Stimulated activated CD4-positive, alpha-beta T cell treated with anti-CD3 and anti-CD28 coated beads, Interleukin-1b, Interleukin-23, amount 100 ng/mL, for 1 hour (primary cell): ENCODE measurements at places on chromosomes 5 and 9.

DNA sequence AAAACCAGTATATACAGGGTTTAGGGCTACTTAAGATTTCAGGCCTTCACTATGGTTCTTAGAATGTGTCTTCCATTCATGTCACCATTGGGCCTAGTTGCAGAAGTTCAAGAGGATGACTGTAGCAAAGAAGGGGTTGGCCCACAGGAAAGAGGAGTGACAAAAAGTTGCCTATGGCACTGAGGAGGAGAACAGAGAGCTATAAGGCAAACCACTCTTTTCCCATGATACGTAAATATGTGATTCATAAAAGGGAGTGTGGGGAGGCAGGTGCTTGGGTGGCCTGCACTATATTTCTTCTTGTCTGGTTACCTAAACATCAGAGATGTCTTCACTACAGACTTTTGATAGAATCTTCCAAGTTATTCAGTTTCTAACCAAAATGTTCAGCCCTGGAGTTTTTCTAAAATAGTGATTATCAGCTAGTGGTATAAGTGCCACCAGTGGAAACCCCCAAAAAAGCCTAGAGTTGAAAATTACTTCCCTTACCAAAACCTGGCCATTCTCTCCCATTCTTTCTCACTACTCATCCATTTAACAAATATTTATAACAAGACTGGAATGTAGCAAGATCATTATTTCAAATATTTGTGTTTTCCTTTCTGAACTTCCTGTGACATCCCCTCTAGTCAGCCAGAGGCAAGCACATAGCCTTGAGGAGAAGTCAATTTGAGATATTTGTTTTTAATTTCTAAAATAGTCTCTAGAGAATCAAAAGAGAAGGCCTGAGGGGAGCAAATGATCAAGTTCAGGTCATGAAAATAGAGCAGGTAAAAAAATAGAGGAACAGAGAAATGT, 367.4 kb downstream of the EFNA5 start:
- no peak for DNase-seq

GRCh38 chr9:131608493-131609037, 63.2 kb downstream of the PRRT1B start:
- no peak for DNase-seq

- no peak for DNase-seq
These were observed 10.8 kb downstream of the TSPAN17 start for GRCh38 chr5:176658007-176658599.

DNA sequence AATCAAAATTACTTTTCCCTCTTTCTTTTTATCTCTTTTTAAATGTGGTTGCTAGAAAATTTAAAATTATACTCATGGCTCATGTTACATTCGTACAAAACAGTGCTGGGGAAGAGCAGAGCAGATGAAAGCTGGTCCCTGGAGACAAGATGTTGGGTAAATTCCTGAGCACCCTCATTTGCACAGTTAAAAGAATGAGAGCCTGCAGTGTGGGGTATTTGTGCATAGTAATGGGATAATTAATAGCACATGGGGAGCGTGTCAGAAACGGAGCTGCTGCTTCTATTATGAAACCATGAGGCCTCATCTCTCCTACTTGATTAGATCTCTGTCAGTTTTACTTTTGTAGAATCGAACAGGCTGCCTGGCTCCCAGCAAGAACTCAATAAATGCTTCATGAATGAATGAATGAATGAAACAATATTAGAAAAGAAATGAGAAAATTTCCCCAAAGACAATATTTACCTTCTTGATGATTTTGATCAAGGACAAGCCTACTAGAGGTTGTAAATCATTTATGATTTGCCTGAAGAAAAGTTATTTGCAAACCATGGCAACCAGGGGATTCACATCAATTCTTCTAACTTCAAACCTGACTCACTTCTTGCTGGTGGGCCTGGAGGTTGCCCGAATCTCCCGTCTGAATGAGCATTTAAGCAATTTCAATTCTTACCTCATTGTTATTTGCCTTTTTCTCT, 177.2 kb upstream of the TUT7 start:
- DNase-seq = no peak

DNA sequence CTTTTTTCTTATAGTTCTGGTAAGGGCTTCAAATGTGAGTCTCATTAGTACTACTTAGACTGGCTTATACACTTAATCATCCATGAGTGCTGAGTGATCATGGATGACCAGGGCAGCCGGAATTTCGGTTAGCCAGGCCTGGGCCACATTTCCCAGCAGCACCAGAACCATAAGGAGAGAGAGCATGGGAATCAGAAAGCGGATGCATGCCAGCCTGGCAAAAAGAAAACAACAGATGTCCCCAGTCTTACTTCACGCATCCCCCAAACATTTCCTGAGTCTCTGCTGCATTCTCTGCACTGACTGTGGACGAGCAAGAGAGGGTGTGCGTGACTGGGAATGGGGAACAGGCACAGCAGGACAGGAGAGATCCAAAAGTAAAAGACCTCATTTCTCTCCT, 371.1 kb upstream of the ZNF608 start:
- no peak for DNase-seq
